GM12892 (cell line): ENCODE measurements at places on chromosomes 1 and 21.

- no peak for DNase-seq
Observed at GRCh38 chr1:177448036-177448615, 277.4 kb downstream of the BRINP2 start.

DNA sequence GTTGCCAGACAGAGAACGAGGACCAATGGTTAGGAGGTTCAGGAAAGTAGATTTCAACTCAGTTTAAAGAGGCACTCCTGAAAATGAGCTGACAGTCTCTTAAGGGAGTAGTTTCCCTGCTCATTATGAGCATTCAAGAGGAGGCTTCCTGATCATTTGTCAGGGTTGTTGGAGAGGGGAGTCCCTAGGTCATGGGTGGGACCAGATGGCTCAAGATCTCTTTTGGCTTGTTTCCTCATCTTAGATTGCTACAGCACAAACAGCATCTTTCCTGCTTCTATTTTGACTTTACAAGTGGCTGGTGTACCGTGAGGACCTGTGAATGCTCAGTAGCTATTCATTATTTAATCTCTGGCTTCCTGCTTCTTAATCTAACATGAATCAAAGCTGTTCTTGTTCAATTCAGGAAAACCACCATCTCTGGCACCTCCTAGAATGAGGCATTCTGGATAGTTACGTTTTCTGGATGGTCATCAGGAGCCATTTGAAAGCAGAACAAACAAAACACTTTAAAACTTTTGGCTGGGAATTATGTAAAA lies 47.6 kb downstream of the PEX14 start:
- no peak for DNase-seq

DNA sequence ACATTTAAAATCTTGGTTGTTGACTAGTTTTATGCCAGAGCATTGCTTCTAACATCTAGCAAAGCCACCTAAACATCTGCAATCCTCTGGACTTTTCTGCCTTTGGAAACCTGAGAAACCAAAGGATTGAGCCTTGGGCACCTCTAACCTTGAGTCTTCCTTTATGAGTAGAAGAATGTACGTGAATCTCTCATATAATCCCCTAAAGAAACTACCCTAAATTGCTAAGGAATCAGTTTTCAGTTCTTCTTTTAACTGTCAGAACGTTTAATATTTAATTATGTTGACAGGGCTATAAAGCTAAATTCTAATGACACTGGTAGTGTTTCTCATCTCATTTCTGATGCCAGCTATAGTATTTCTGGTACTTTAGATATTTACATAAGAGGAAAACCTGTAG lies 997.3 kb downstream of the AMY1C start:
- no peak for DNase-seq

GRCh38 chr1:117106478-117106877 lies 15.1 kb downstream of the TRIM45 start:
- DNase-seq, result no peak

GRCh38 chr1:17869815-17870214 lies 114.7 kb downstream of the ACTL8 start:
- no peak for DNase-seq

DNA sequence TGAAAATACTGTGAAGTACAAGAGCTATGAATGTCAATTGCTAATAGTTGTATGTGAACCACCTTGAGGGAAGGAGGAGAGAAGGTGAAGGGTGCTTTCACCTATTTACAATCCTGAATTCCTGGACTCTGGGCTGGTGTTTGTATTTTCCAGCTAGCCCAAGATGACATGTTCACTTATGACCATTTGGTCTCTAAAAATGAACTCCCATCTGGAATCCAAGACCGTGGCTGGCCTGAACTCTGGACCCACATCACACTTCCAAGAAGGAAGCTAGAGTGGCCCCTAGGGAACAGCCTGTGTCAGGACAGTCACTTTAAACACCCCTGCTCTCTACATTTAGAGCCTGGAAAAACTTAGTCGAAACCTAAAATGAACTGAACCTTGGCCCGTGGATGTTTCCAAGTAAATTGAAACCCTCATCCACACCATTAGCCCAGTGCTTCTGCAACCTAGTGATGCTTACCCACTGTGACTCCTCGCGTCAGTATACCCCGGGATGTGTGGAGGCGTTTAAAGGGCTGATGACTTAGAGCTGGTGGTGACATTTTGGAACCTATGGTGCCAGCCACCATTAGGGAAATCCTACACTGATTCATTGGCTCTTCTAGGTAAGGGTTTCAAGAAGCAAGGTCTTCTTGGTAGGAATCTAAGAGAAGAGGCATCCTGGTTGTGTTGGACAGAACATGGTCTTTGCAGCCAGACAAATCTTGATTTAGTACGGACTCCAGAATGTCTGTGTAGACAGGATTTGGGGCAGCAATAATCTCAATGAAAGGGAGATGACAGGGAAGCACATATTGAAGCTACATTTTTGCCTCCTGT lies 171.5 kb upstream of the IRF2BP2 start:
- DNase-seq, result no peak

DNA sequence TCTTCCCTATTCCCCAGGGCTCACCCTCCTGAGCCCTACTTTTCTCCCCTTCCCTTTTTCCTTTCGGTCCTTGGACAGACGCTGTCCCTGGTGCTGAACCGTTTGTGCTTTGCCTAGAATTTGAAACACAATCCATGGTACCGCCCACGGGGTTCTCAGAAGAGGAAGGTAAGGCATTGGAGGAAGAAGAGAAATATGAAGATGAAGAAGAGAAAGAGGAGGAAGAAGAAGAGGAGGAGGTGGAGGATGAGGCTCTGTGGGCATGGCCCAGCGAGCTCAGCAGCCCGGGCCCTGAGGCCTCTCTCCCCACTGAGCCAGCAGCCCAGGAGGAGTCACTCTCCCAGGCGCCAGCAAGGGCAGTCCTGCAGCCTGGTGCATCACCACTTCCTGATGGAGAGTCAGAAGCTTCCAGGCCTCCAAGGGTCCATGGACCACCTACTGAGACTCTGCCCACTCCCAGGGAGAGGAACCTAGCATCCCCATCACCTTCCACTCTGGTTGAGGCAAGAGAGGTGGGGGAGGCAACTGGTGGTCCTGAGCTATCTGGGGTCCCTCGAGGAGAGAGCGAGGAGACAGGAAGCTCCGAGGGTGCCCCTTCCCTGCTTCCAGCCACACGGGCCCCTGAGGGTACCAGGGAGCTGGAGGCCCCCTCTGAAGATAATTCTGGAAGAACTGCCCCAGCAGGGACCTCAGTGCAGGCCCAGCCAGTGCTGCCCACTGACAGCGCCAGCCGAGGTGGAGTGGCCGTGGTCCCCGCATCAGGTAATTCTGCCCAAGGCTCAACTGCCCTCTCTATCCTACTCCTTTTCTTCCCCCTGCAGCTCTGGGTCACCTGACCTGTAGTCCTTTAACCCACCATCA lies 10.4 kb downstream of the BCAN start:
- DNase-seq, result no peak
